AML-193 (cell line): ENCODE measurements at places on chromosomes 1 and 21.

DNA sequence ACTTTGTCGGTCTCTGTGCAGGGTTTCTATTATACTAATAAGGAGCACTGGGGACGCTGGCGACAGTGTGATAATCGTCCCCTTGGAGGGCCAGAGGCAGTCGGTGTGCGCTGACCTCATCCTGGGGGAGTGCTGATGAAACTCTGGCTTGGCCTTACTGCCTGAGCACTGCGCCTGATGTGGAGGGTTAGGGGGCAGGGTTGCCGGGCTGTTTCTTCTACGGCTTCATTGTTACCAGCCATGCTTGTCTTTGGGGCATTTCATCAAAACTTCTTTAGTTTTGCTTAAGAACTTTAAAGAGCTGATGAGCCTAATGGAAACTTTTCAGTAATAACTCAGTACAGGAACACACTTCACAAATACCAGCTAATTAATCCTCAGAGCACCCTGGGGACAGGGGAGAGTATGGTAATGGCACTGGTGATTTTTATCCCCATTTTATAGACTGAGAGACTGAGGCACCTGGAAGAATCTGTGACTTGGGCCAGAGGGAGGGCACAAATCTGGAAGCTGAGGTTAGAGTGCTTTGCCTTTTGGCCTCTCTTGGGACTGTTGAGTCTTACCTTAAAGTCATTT, 81.8 kb downstream of the PEX14 start:
- DNase-seq = no peak

- peak; percentile 2 for DNase-seq
Measured at GRCh38 chr1:62962901-62963776, 179.2 kb downstream of the ATG4C start.

DNA sequence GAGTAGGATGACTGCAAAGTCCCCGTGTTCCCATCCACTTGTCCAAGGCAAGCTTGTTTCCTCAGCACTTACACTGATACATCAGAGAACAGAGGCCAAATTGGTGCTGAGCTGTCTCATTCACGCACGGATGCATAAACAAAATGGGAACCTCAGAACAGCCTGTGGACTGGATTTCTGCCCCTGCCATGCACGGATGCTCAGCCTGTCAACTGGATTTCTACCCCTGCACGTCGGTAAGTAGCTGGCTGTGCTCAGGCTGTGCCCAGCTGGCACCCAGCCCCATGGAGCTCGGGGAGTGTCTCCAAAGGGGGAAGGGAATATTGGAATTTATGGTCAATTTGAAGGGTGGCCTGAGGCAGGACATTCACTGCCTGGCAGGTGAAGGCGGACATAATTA, 40.8 kb upstream of the TMPRSS2 start:
- DNase-seq = no peak

GRCh38 chr21:45324489-45325205, 37.0 kb upstream of the POFUT2 start:
- no peak for DNase-seq

GRCh38 chr1:66494482-66494881, 39.5 kb upstream of the SGIP1 start:
- no peak for DNase-seq

DNA sequence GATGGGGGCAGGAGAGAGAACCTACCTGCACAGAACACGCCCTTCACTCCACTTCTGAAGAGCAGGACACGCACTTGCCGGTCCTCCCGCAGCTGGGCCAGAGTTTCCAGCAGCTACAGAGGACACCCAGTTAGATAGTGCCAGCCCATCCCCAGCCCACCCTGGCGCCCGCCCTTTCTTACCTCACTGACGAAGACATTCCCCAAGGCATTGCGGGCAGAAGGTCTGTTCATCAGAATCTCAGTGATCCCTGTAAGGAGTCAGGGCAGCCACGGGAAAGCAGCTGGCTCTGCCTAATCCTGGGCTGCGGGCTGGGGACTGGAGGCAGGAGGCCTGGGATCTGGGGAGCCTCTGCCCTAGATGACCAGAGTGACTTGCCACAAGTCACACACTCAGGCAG, 10.0 kb downstream of the ECHDC2 start:
- DNase-seq = no peak

GRCh38 chr1:9281071-9281827, 11.4 kb upstream of the SPSB1 start:
- DNase-seq = no peak
